ENCODE measurements at places on chromosomes 11 and 22.

GRCh38 chr11:19474954-19475721, 234.4 kb upstream of the E2F8 start:
- DNase-seq, result no peak

- DNase-seq, result no peak
Measured at GRCh38 chr11:8221046-8221723, 42.5 kb downstream of the LMO1 start.

DNA sequence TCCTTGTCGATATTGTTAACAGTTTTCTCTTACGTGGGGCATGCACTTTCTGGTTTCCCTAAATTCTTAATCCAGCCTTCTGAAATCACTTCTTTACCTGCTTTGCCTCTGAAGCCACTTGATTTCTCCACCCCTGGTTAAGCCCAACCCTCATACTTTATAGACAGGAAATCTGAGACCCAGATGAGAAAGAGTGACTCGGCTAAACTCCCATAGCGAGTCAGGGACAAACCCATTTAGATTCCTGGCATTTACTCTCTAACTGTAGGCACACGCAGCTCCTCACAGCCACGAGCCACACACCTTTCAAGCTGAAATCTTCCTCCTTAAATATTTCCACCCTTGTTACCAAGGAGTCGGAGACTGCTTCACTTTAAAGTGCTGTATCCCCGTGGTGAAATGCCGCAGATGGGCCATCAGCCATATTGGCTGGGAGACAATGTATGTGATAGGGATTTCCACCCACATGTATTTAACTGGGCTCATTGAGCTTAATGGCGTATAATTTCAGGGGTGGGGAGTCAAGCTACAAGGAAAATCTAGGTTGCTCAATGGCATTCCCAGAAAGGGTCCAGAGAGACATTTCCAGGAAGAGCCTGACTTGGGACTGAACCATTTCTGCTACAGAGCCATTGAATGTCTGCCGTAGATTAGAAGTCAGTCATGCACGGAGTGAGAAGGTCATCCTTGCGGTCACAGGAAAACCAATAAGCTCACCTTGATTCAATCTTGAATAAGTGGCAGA, 49.9 kb upstream of the GRK3 start:
- DNase-seq, result no peak

DNA sequence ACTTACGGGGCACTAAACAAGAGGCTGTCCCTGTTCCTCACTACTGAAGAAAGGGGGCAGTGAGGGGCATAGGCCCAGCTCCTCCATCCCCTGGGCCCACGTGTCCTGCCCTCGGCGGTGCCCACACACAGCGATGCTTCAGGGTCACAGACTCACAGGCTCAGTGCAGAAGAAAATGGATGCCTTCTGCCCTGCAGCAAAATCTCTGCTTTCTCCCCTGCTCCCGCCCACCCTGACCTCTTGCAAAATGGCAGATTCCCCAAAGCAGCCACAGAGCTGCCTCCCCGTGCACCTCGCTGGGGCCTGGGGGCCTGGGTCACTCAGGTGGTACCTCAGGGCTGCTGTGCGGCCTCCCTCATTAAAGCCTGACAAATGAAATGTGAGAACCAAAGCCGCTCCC, 204.0 kb downstream of the DSCAML1 start:
- DNase-seq, result no peak

DNA sequence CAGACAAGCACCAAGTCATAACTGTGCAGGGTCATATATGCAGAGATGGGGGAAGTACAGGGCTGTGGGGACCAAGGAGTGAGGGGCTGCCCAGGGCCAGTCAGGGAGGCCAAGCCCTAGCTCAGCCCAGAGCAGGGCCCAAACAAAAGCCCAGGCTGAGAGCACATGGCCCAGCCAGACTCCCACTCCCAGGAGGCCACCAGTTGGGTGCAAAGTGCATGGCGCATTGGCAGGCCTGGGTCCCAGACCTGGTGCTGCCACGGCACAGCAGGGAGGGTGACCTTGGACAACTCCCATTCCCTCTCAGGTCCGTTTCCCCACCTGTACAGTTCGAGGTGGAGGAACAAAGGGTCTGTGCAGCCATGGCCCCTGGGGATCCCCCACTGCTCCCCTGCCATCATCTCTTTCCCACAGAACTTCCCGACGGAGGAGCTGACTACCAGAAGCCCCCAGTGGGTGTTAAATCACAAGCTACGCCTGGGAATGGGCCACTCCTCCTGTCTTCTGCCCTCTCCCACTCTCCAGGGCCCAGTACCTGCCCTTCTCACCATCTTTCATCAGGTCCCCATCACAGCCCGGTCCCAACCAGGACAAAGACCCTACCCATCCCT, 608 bp downstream of the NIPSNAP1 start:
- DNase-seq, result no peak

- no peak for DNase-seq
Measured at GRCh38 chr22:39931251-39931650, 28.9 kb upstream of the TMA7B start.

GRCh38 chr11:75654314-75654713, 14.5 kb downstream of the MAP6 start:
- DNase-seq, result no peak

DNA sequence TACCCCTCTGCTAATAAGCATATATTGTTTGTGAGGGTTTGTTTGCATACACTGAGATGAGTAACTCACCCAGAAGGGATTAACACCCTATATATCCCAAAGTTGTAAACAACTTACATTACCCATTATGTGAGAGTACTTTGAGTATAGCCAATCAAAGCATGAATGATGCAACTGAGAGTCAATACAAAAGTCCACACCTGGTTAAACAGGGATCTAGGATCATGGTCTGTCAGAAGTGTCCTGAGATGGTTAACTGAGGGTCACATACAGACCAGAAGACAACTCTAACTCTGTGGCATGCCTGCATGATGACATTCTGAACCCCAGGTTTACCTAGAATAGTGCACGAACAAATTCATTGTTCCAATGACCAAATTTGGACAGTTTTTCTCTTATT, 17.4 kb upstream of the OR10A5 start:
- DNase-seq, result no peak

- no peak for DNase-seq
Measured at GRCh38 chr11:17741487-17741886, 6.9 kb downstream of the KCNC1 start.

DNA sequence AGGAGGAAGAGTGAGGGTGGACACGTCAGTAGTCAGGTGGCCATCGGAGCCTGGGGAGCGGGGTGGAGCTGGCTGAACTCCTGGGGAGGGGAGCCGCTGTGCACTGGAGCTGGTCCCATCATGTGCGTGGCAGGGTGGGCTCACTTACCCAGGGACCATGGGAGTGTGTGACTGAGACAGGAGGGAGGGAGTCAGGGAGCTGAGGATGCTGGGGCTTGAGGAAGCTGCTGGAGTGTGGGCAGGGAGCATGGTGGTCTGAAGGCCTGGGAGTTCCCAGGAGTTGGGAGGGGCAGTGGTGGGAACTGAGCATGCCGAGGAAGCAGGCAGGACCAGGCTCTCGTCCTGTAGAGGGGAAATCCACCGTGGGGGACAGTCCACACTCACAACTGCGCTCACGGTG, 18.0 kb downstream of the CLDN5 start:
- DNase-seq, result no peak

- DNase-seq, result no peak
Measured at GRCh38 chr11:11137339-11137738, 215.7 kb downstream of the CSNK2A3 start.

DNA sequence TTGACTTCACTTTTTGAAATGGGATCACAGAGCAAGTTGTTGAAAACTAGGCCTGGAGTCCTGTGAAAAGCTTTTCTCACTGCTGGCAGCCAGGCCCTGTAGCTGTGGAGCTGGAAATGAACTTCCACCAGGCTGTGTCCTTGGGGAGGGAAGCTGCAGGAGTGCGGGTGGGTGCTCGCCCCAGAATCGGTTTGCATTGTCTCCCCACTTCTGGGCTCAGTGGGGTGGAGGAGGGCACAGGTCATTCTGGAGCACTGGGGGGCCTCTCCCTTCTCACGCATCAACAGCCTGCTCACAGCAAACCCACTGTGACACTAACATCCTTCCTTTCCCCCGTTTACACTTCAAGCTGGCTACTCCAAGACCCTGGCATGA, 15.2 kb downstream of the GLB1L2 start:
- no peak for DNase-seq

- no peak for DNase-seq
Measured at GRCh38 chr11:122681070-122681469, 25.5 kb downstream of the UBASH3B start.

GRCh38 chr11:1735271-1735670, 15.1 kb downstream of the IFITM10 start:
- no peak for DNase-seq

DNA sequence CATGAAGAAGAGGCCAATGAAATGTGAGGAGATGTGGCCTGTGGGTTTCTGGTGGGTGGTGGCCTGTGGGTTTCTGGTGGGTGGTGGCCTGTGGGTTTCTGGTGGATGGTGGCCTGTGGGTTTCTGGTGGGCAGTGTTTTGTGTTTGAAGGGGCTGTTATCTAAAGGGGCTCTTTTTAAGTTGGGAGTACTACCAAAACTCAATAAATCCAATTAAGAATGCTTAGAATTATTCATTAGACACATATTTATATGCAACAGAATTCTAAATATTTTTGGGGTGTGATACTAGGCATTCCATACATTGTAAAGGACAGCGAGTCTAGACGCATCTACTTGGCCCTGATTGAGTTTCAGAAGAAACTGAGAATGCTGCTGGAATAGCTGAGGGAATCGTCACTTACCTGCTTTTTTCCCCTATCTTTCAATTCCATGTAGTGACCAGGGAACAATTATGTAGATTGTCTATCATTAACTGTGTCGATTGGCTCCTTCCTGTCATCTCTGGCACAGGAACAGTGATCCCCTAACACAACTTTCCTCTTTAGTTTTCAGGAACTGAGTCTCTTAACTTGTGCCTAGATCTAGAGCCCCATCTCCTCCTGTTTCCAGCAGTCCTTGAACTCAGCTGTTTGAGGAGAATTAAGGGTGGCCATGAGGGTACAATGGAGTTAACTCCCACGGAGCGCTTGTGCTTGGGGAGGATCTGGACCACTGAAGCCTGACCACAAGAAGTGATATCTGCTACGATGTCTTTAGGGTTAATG, 37.3 kb upstream of the TOP3B start:
- no peak for DNase-seq

GRCh38 chr11:34288492-34288891, 69.3 kb downstream of the ABTB2 start:
- no peak for DNase-seq

DNA sequence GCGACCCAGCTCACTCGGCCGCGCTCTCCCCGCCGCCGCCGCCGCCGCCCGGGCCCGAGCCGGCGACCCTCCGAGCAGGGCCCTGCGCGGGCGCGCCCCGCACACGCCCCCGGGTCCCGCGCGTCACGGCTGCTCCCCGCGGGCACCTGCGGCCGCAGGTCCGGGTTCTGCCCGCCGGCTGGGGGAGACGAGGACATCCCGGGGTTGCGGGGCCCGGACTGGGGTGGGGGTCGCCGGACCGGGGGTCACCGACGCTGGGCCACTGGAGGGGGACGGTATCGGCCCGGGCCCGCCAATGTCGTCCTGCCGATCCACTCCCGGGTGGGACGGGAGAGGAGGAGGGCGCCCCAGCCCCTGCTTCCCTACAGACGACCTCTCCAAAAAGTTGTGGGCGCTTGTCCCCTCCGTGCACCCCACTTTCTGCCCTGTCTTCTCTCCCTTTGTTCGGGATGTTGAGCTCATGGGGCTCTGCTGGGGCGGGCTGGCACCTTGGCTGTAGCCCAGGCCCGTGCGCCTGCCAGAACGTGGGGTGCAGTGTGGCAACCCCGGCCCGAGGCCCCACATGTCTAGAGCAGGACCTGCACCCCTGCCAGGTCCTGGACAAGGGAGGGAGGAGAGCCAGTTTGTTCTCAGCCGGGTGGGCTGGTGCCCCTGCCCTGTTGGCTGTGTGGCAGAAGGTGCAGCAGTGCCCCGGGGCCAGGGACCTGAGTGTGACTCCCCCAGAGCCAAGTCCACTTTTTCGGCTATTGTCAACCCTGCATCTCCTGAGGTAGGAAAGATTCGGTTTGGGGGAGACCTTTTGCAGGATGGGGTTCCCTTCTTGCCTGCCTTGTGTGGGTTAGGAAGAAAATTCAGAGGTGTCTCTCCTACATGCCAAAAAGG, 40.2 kb upstream of the CELSR1 start:
- DNase-seq, result no peak

- DNase-seq, result no peak
Measured at GRCh38 chr22:34808618-34809017, 257.3 kb upstream of the ISX start.

- no peak for DNase-seq
Measured at GRCh38 chr11:61907871-61908729, 9.3 kb downstream of the RAB3IL1 start.

DNA sequence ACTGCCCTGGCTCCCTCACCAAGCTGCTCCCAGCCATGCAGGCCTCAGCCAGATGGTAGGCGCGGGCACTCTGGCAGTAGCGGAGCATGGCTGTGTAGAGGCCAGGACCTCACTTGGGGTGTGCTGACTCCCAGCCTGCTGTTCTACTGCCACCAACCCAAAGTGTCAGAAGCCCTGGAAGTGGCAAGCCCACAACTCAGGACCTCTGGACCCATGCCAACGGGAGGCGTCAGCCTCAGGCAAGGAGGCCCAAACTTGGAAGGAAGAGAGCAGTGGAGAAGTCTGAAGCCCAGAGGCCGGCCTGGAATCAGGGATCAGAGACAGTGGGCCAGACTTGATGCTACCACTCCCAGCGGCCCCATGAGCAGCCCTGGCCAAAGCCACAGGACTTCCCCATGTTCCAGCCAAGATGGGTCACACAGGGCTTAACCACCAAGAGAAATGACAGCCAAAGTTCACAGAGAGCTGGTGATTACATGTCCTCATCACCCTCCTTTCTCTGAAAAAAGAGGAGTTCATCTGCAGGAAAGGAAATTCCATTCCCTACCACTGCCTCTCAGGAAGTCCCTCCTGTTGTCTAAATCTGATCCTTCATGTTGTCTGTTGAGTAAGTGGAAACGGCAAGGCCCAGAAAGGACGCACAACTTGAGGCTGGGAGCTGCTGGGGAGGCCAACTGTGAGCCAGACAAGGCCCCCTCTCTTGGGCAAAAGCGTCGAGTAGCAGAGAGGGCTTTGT, 4.4 kb downstream of the ARRB1 start:
- no peak for DNase-seq

DNA sequence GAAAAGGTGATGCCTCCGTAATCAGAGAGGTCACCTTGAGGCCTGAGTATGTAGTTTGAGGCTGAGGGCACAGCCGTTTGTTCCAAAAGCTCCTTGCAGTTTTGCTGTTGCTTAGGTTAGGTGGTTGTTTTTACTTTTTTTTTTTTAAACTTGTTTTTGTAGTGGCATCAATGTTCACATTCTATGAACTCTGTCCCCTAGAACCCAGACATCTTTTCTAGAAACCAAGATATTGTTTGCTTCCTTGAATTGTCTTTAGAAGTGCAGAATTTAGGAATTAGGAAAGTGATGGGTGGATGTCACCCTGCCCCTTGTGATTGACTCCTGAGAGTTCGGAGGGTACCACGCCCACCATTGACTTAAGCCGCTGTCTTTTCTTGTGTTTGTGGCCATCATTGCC, 35.7 kb upstream of the ETS1 start:
- no peak for DNase-seq

DNA sequence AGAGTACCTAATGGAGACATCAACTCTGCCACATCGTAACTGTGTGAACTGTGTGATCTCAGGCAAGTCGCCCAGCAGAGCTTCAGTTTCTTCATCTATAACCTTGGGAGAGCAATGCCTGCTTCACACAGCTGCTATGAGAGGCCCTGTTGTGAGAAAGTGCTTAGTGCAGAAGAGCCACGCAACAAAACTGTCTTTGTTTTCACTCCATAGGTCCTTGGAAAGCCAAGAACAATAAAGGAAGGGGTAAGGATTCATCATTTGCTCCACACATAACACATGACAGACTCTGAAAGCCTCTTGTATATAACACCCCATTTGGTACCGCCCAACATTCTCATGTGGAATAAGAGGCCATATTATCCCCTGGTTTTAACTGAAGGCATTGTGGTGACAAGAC, 231.9 kb upstream of the ISX start:
- DNase-seq, result no peak
